CD8-positive, alpha-beta memory T cell (primary cell): ENCODE measurements at places on chromosomes 7 and 10. TPM values are rescaled to one million over a fixed set of nuclear protein-coding genes. Genes with fewer than 3 reads are reported as not detected.

The LIPK gene
- total RNA-seq = not detected

The HSPA12A gene
- 0.07 TPM for total RNA-seq

- DNase-seq = no peak
These were observed 54.0 kb upstream of the GLCCI1 start for GRCh38 chr7:7914547-7914946.

- no peak for DNase-seq
These were observed 220.2 kb upstream of the CELF2 start for GRCh38 chr10:10797513-10797912.

- peak; percentile 80 for DNase-seq
These were observed 3.6 kb upstream of the MTPN start for GRCh38 chr7:135980665-135981180.
